ENCODE measurements at places on chromosomes 4 and X. TPM values are rescaled to one million over a fixed set of nuclear protein-coding genes. Genes with fewer than 3 reads are reported as not detected.

LRRC66 gene
- total RNA-seq = 0.30 TPM

SSX4 gene
- not detected for total RNA-seq

PRDM5 gene
- total RNA-seq = 0.84 TPM

TIGD4 gene
- total RNA-seq = 0.12 TPM

All from CD4-positive, alpha-beta memory T cell (primary cell).